ENCODE measurements at places on chromosomes 6 and 20. TPM values are rescaled to one million over a fixed set of nuclear protein-coding genes. Genes with fewer than 3 reads are reported as not detected.
A peak's percentile ranks its signal among the peaks of the same experiment; 100 is the strongest.

The KHDRBS2 gene
- total RNA-seq = not detected

GRCh38 chr6:32491700-32492099 lies 38.4 kb downstream of the HLA-DRB5 start:
- no peaks in the 10 kb centered on the region for H3K36me3 ChIP-seq
- H3K4me1 ChIP-seq = no peaks in the 10 kb centered on the region
- no peak for DNase-seq
- no peak overlapping the region for H3K27ac ChIP-seq
- no peaks in the 10 kb centered on the region for H3K27me3 ChIP-seq

GRCh38 chr20:58614984-58615760 lies 35.9 kb upstream of the STX16 start:
- H3K27ac ChIP-seq = no peak overlapping the region
- H3K36me3 ChIP-seq = no peaks in the 10 kb centered on the region
- H3K27me3 ChIP-seq = no peaks in the 10 kb centered on the region
- peaks cover 15% of the 10 kb centered on the region for H3K4me1 ChIP-seq
- DNase-seq = no peak
- H3K4me3 ChIP-seq = no peak overlapping the region

- no peak for DNase-seq
- no peaks in the 10 kb centered on the region for H3K36me3 ChIP-seq
Measured at GRCh38 chr6:84061613-84062398, 28.2 kb downstream of the MRAP2 start.

The TMEM244 gene
- 0.28 TPM for total RNA-seq

The HTR1E gene
- not detected for total RNA-seq

DNA sequence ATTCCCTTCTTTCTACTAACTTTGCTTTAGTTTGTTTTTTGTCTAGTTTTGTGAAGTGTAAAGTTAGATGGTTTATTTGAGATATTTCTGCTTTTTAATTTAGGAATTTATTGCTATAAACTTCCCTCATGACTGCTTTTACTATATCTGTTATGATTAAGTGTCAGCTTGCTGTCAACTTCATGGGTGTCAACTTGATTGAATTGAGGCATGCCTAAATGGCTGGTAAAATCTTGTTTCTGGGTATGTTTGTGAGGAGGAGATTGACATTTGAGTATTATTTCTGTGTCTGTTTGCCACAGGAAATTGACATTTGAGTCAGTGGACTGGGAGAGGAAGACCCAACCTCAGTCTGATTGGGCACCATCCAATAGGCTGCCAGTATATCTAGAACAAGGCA lies 1147.0 kb upstream of the EYS start:
- H3K27ac ChIP-seq = no peak overlapping the region
- no peaks in the 10 kb centered on the region for H3K4me1 ChIP-seq
- H3K36me3 ChIP-seq = no peaks in the 10 kb centered on the region
- DNase-seq = no peak
- no peak overlapping the region for H3K4me3 ChIP-seq

- no peaks in the 10 kb centered on the region for H3K27me3 ChIP-seq
- H3K27ac ChIP-seq = no peak overlapping the region
- no peak overlapping the region for H3K4me3 ChIP-seq
- peaks cover 26% of the 10 kb centered on the region for H3K36me3 ChIP-seq
- peak; percentile 21 for DNase-seq
- H3K4me1 ChIP-seq = no peaks in the 10 kb centered on the region
Measured at GRCh38 chr6:151431337-151431736, 20.6 kb downstream of the RMND1 start.

DNA sequence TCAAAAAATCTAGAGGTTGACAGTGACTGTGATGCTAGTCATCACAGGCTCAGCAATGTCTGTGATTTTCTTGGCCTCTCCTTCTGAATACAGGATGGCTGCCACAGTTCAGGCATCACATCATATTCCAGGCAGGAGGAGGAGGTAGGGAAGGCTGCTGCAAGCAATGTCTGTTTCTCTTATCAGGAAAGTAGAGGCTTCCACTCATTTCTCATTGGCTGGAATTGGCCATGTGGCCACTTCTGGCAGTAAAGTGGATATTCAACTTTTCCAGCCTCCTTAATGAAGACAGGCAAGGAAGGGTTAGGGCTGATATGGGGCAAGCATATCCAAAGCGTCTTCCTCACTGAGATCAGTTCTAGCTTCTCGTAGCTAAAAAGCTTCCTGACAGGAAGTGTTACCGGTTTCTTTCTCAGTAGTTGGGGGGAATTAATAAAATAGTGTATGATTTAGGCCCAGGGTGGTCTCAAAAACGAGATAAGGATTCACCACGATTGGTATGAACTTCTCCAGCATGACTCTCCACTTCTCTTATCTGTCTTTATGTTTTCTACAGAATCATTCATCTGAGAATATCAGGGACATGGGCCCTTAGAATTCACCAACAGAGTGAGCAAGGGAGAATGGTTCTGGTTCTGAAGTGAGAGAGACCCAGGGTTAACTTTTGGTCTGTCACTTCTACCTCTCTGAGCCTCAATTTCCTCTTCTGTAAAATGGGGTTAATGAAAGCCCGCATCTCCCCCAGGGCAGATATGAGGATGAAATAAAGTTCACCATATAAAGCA lies 32.7 kb upstream of the PSMF1 start:
- H3K27ac ChIP-seq = no peak overlapping the region
- H3K36me3 ChIP-seq = no peaks in the 10 kb centered on the region
- DNase-seq = no peak
- H3K27me3 ChIP-seq = no peaks in the 10 kb centered on the region
- H3K4me3 ChIP-seq = no peak overlapping the region

- no peak overlapping the region for H3K27ac ChIP-seq
- no peaks in the 10 kb centered on the region for H3K36me3 ChIP-seq
- H3K4me1 ChIP-seq = no peaks in the 10 kb centered on the region
Measured at GRCh38 chr6:39054577-39055142, 6.1 kb downstream of the GLP1R start.

- peaks cover 3% of the 10 kb centered on the region for H3K36me3 ChIP-seq
- no peak overlapping the region for H3K27ac ChIP-seq
- H3K27me3 ChIP-seq = no peaks in the 10 kb centered on the region
- H3K4me1 ChIP-seq = peaks cover 2% of the 10 kb centered on the region
Measured at GRCh38 chr6:75882734-75883133, 133.7 kb downstream of the MYO6 start.

GRCh38 chr6:37551867-37552266 lies 52.2 kb upstream of the CCDC167 start:
- H3K27me3 ChIP-seq = no peaks in the 10 kb centered on the region
- H3K36me3 ChIP-seq = no peaks in the 10 kb centered on the region
- DNase-seq = no peak
- H3K27ac ChIP-seq = no peak overlapping the region
- H3K4me3 ChIP-seq = no peak overlapping the region

GRCh38 chr6:16190214-16190613 lies 48.2 kb upstream of the GMPR start:
- no peaks in the 10 kb centered on the region for H3K4me1 ChIP-seq
- H3K36me3 ChIP-seq = no peaks in the 10 kb centered on the region
- no peak overlapping the region for H3K27ac ChIP-seq
- peaks cover 36% of the 10 kb centered on the region for H3K27me3 ChIP-seq
- no peak overlapping the region for H3K4me3 ChIP-seq

The TGM3 gene
- total RNA-seq = not detected

DNA sequence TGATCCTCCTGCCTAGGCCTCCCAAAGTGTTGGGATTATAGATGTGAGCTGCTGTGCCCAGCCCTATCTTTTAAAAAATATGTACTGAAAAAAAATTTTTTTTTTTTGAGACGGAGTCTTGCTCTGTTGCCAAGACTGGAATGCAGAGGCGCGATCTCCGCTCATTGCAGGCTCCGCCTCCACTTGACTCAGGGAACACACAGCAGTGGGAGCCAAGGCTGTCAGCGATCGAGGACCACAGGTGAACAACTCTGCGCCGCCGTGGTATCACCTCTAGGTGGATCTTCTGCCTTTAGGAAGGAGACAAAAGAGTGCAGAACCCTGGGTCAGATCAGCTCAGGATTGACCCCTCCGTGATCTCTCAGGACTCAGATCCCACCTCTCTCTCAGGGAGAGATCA lies 13.7 kb downstream of the RAET1E start:
- peaks cover 14% of the 10 kb centered on the region for H3K27me3 ChIP-seq
- H3K4me1 ChIP-seq = peaks cover 12% of the 10 kb centered on the region
- H3K4me3 ChIP-seq = no peak overlapping the region
- H3K27ac ChIP-seq = no peak overlapping the region
- DNase-seq = peak; percentile 48
- H3K36me3 ChIP-seq = no peaks in the 10 kb centered on the region

DNA sequence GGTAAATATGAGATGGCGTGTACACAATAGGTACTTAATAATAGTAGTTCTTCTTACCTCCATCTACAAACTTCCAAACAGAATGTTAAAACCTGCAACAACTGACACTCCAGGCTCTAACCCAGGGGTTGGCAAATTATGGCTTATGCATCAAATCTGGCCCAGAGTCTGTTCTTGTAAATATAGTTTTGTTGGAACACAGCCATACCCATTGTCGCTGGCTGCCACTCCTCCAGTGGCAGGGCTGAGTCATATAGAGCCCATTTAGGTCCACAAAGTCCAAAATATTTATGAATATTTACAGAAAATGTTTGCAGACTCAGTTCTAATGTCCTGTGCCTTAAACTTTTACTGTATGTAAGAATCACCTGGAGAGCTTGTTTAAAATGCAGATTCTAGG lies 69.9 kb upstream of the BTBD3 start:
- DNase-seq = no peak
- no peak overlapping the region for H3K4me3 ChIP-seq
- peaks cover 25% of the 10 kb centered on the region for H3K4me1 ChIP-seq
- no peaks in the 10 kb centered on the region for H3K27me3 ChIP-seq

The KCNS1 gene
- 0.54 TPM for total RNA-seq

DNA sequence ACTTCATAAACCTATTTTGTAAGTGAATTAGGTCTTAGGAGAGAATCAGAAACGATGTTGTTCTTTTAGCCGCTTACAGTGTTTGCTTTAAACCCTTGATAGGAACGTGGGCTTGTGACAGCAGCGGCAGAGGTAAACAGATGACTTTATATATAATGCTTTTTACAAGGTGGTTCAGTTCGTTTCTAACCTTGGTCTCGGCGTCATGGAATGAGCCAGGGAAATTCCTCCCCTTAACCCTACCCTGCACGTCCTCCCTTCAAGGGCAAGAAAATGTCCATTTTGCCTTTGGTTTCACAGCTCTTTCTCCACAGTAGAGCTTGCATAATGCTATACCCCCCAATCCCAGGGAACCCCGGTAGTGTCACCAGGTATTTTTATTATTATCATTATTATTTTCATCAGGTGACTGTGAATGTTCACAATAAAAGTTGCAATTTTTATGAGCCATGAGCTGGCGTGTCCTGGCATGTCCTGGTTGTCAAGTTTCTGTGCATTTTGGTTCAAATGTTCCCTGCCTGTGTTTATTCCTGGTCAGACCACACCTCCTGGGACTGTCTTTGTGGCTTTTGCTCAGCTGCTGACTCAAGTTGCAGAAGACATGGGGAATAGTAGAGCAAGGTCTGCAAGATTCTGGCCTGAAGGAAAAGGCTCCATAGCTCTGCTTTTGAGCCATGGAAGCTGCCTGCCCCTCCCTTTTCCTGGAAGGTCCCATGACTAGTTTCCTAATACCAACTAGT lies 112.8 kb upstream of the BMP2 start:
- no peaks in the 10 kb centered on the region for H3K36me3 ChIP-seq
- 0 out of 2 replicates have a peak, but pooled peaks cover 3% of the 10 kb centered on the region for H3K4me1 ChIP-seq
- H3K27ac ChIP-seq = no peak overlapping the region
- no peak overlapping the region for H3K4me3 ChIP-seq
- no peak for DNase-seq
- peaks cover 1% of the 10 kb centered on the region for H3K27me3 ChIP-seq

DNA sequence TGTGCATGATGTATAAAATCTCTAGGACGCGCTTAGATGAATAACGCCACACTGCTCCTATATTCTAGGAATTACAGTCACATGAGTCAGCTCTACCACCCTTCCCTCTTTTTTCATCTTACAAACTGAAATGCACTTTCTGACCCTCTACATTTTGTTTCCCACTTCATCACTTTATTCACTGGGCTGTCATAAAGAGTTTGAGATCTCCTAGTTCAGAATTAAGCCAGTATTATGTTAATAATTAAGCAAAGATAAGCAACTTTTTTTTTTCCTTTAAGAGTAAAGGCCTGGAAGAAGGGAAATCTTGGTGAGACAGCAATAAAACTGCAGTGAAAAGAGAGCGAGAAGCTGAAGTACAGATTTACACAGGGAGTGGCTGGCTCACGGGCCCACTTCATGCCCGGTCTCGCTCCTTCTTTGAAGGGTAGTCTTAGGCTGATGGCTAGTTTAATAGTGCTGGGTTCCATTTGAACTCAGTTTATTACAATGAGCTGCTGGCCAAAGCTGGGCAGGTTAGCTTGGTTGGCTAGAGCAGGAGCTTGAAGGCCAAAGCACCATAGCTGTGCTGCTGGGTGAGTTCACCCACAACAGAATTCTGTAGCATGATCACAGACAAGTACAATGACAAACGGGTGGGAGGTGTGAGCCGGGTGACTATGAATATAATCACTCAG lies 110.6 kb downstream of the MAP7 start:
- H3K4me1 ChIP-seq = no peaks in the 10 kb centered on the region
- H3K27me3 ChIP-seq = peaks cover 3% of the 10 kb centered on the region
- H3K4me3 ChIP-seq = no peak overlapping the region
- DNase-seq = no peak
- no peaks in the 10 kb centered on the region for H3K36me3 ChIP-seq

GRCh38 chr6:131754088-131754487 lies 43.3 kb upstream of the CTAGE9 start:
- peaks cover 6% of the 10 kb centered on the region for H3K4me1 ChIP-seq
- no peak overlapping the region for H3K27ac ChIP-seq
- no peaks in the 10 kb centered on the region for H3K36me3 ChIP-seq
- no peak overlapping the region for H3K4me3 ChIP-seq

DNA sequence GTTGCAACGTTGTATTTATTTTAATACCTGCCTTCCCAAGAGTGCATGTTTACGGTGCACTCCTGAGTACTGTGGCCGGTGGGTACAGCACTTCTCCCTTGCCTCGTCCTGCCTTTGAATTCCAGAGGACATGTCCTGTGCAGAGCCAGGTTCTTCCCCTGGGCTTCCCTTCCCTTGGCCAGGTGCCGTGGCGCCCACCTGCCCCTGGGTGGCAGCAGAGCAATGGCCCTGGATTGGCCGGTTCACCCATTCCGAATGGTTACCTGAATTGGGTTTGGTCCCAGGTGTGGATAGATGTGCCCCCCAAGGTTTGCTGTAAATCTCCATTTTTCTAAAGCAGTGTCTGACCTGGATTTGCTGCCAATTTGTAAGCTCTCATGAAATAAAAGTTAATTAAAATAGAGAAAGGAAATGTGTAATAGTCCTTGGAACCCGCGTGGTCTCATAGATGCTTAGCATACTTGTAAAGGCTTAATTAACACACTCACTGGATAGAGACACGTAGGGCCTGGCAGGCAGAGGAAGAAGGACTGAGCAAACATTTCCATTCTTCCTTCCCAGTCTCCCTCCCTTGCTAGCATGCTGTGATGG lies 40.6 kb downstream of the DTD1 start:
- H3K4me3 ChIP-seq = no peak overlapping the region
- H3K4me1 ChIP-seq = no peaks in the 10 kb centered on the region
- no peak for DNase-seq

DNA sequence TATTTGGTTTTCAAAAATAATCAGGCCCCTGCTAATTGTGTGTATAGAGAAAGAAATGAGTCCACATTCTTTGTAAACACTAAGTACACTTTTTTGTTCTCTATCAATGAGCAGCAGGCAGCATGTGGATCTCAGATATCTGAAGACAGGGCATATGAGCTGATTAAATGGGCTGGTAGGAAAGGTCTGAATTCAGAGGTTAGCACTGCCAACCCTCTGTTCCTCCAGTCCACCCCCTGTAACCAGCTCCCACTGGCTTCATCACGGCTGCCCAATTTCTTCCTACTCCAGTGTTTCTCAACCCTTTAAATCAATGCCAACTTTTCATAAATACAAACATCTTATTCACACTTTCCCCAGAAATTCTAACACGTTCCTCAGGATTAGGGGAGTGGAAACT lies 128.5 kb downstream of the TPBG start:
- no peaks in the 10 kb centered on the region for H3K4me1 ChIP-seq
- H3K27me3 ChIP-seq = no peaks in the 10 kb centered on the region
- H3K4me3 ChIP-seq = no peak overlapping the region
- no peaks in the 10 kb centered on the region for H3K36me3 ChIP-seq
